RPMI8226 (cell line): ENCODE measurements at places on chromosomes 12 and 14.

DNA sequence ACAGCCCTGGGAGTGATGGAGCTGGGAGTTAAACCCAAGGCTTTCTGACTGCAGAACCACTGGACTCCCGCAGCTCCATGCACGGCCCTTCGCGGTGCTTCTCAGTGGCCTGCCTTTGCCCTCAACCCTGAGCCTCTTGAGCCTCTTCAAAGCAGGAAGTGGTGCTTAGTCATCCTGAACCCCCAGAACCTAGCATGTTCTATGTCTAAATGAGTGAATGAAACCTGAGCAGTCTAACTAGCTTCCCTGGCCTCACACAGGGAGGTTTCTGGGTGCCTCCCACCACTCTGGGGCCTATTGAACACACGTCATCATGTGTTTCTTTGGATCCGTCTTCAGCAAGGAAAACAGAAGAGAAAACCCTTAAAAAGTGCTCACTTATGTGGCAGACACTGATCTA is 117.9 kb upstream of the SFSWAP start:
- DNase-seq = no peak

DNA sequence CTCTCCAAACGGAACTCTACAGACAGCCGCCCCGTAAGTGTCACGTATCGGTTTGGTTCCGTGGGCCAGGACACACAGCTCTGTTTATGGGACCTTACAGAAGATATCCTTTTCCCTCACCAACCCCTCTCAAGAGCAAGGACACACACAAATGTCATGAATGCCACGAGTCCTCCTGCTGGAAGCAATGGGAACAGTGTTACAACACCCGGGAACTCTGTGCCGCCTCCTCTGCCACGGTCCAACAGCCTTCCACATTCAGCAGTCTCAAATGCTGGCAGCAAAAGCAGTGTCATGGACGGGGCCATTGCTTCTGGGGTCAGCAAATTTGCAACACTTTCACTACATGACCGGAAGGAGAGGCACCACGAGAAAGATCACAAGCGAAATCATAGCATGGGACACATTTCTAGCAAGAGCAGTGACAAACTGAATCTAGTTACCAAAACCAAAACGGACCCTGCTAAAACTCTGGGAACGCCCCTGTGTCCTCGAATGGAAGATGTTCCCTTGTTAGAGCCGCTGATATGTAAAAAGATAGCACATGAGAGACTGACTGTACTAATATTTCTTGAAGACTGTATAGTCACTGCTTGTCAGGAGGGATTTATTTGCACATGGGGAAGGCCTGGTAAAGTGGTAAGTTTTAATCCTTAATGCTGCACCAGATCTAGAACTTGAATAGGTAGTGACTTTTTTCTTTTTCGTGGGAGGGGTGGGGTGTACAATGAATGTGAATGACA is 69.7 kb downstream of the WDR20 start:
- DNase-seq = no peak

- no peak for DNase-seq
Observed at GRCh38 chr12:120835657-120836056, 68.5 kb downstream of the SPPL3 start.

DNA sequence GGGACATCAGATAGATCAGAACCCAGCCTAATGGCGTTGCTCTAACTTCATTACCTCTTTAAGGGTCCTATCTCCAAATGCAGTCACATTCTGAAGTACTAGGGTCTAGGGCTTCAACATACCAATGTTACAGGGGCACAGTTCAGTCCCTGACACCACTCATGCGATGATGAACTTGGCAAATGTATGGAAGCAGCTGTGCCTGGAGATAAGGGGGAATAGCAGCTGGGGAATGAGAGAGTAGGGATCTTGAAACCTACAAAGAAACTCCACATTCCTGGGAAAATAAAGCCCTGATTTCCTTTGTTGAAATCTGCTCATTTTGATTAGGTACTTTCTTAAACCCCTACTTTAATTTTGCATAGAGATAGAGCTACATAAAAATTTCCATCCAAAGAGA is 20.5 kb upstream of the TMCC3 start:
- no peak for DNase-seq

DNA sequence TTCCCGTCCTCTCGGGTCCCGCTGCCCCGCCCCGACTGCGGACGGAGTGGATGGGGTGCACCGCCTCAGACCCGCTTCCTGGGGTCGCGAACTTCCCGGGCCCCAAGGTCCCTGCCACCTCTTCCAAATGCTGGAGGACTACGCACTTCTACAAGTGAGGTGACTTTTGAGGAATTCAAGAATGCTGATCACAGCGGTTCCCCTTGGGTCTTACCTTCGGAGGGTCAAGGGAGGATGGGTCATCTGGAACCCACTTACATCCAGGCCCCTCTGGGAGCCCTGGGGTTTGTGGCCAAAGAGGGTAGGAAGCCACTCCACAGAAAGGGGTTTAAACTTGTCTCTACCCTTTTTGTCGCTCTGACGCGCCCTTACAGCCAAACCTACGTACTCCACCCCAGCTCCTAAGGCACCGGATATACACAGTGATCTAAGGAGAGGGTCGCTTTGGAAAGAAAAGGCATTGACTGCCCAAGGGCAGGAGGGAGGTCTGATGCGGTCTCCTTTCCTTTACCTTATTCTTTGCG is 532 bp upstream of the PRKD1 start:
- no peak for DNase-seq

GRCh38 chr12:108491256-108491655 is 23.8 kb upstream of the FICD start:
- no peak for DNase-seq

GRCh38 chr14:104360501-104360900 is 219.1 kb upstream of the C14orf180 start:
- DNase-seq = no peak

GRCh38 chr14:33682760-33683159 is 268.1 kb downstream of the EGLN3 start:
- no peak for DNase-seq

DNA sequence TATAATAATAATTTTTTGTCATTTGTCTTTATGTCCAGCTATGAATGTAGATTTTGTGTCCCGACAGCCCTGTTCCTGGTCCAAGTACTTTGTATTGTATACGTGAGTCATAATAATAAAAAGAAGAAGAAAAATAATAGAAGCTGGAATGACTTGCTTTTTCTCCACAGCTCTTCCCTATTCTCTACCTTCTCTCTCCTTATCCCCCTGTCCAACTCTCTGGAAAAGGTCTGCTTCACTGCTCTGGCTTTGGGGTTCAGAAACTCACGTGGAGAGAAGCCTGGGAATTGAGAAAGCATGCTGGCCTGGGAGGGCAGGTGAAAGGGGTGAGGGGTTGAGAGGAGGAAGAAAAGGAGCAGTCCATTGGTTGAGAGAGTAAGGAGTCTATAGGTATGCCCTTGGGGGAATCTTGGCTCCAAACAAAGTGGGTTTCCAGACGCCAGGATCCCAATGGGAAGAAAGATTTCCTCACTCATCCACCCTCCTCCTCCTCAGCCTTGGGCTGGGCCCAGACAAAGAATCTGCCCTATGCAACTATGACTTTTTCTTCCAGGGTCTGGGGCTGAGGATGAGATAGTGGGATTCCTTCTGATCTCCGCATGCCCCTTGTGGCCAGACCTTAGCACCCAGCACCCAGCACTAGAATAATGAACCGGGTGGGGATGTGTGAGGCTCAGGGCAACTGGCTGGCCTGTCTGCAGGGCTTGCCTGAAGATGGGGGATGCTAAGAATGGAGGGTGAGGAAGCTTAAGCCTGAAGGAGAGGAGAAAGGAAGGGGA is 4.0 kb downstream of the HOXC8 start:
- no peak for DNase-seq

DNA sequence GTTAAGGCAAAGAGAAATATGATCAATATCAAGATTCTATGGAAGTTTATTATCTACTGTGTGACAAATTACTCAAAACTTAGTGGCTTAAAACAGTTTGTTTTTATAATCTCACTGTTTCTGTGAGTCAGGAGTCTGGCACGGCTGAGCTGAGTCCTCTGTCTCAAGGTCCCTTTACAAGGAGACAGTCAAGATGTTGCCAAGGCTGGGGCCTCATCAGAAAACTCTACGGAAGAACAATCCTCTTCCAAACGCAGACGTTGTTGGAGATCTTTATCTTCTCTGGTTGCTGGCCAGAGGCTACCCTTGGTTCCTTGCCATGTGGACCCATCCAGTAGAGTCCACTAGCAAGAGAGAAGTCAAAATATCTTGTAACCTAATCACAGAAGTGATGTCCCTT is 100.6 kb upstream of the CCND2 start:
- no peak for DNase-seq

GRCh38 chr14:77640756-77641533 is 24.5 kb upstream of the SPTLC2 start:
- no peak for DNase-seq

- no peak for DNase-seq
Observed at GRCh38 chr12:103742349-103742932, 98.6 kb downstream of the NT5DC3 start.

- no peak for DNase-seq
Observed at GRCh38 chr12:111355201-111355925, 13.5 kb downstream of the PHETA1 start.

DNA sequence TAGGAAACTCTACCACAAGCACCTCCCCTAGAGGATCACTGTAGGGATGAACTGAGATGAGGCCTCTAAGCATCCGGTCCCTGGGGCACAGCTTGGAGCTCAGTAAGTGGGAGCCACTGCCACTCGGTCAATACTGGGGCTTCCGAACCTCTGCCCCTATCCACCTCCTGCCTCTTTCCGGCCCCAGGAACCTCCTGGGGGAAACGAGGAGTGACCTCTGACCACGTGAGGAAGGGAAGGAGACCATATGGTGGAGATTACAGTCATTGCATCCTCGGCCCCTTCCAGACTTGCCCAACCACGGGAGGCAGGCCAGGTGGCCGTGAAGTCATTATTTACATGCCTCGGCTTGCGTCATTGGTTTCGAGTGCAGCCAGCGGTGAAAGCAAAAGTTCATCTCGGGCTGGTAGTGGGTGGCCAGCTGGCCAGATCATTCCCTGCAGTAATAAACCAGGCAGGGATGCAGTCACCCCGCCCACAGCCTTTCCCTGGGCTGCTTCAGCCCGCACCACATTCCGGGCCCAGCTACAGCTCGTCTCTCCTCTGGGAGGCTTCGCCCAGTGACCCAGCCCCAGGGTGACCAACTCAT is 65.4 kb downstream of the C14orf132 start:
- peak; percentile 72 for DNase-seq

GRCh38 chr12:111451649-111452129 is 46.0 kb downstream of the SH2B3 start:
- peak; percentile 39 for DNase-seq

GRCh38 chr12:45469902-45470301 is 254.0 kb downstream of the ANO6 start:
- no peak for DNase-seq

- DNase-seq = no peak
Observed at GRCh38 chr14:72894623-72895378, 900 bp upstream of the DPF3 start.

GRCh38 chr12:121005346-121005815 is 10.9 kb downstream of the C12orf43 start:
- peak; percentile 73 for DNase-seq

DNA sequence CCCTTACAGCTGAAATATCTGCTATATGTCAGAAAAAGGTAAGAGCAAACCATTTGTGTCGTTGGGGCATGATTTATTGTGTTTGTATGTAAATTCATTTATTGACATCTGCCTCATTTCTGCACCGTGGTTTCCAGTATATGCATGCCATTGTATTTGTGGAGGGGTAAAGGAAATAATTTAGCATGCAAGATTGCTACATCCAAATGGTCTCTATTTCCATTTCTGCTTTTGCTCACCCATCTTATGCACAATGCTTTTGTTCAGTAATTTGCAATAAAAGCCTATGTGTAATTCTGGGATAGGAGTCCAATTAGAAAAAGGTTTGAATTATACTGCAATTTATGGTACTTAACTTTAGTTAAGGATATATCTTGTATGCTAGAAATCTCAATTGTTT is 101.8 kb downstream of the UNC79 start:
- no peak for DNase-seq

DNA sequence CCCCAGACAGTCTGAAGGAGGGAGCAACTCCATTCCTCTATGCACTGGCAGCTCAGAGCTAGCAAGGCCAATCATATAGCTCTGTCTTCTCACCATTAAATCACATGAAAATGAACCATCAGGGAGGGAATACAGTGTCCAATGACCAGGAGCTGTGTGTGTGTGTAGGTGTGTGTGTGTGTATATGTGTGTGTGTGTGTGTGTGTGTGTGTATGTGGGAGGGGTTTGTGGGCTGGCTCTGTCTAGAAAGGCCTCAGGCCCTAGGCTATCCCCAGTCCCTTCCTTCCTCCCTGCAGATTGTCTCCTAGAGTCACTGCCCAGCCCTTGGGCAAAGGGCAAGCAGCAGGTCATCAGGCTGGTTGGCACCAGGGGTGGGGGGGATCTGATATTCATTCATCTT is 5.7 kb upstream of the SUSD6 start:
- DNase-seq = no peak

DNA sequence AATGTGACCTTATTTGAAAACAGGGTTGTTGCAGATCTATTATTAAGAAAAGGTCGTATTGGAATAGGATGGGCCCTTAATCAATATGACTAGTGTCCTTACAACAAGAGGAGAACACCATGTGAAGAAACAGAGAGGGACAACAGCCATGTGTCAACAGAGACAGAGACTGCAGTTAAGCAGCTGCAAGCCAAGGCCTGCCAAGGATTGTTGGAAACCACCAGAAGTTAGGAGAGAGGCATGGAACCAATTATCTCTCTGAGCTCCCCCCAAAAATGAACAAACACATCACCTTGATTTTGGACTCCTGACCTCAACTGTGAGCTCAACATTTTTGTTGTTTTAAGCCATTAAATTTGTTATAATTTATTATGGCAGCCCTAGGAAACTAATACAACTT is 214.6 kb upstream of the PRKD1 start:
- DNase-seq = no peak

DNA sequence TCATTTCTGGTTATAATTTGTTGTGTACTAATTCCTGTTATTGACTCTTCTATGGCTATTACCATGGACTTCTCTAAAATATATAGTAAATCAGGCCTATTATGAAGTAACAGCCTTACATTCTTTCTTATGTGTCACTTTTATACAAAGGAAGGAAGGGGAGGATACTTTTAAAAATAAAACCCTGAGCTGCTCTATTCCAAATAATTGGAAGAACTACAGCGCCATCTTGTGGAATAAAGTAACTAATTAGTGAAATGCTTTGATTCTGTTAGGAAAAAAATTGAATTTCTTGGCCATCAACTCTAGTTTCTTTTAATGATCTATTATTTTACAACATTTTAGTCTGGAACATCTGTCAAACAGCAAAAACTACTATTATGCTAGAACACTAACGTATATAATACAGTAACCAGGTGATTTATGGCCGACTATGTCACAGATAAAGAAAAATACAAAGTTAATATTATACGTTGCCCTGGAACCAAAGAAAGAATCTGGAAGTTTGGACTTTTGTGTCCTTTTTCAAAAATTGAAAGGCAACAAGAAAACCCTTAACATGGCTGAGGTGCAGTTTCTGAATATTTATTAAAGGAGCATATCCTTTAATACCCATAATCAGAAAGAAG is 55.0 kb upstream of the NELL2 start:
- DNase-seq = peak; percentile 74

- no peak for DNase-seq
Observed at GRCh38 chr12:120677765-120678473, 9.0 kb upstream of the MLEC start.

- no peak for DNase-seq
Observed at GRCh38 chr14:88793259-88793625, 489 bp upstream of the EML5 start.

- no peak for DNase-seq
Observed at GRCh38 chr12:68276402-68276930, 23.1 kb upstream of the IL22 start.

- DNase-seq = peak; percentile 28
Observed at GRCh38 chr14:50062438-50063085, 53.8 kb downstream of the VCPKMT start.
